Activated CD4-positive, CD25-positive, alpha-beta regulatory T cell treated with anti-CD3 and anti-CD28 coated beads, Interleukin-2, amount 50 U/mL, for 16 hours (primary cell): ENCODE measurements at places on chromosomes 11 and 22.

DNA sequence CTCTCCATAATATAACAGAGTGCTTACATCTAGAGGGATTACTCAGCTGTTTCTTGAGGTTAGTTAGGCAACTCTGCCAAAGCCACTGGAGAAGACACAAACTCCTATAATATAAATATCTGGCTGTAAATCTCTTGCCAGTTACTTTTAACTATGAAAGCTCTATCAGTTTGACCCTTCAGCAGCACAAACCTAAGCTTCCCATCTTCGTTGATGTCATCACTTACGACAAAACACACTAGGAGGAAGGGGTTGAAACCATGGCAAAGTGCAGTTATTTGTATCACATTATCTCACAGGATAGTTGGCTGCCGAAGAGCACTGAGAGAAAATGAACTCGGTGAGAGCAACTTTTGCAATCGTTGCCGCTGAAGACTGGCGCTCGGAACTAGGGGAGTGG lies 922.1 kb downstream of the OPCML start:
- no peak for DNase-seq

DNA sequence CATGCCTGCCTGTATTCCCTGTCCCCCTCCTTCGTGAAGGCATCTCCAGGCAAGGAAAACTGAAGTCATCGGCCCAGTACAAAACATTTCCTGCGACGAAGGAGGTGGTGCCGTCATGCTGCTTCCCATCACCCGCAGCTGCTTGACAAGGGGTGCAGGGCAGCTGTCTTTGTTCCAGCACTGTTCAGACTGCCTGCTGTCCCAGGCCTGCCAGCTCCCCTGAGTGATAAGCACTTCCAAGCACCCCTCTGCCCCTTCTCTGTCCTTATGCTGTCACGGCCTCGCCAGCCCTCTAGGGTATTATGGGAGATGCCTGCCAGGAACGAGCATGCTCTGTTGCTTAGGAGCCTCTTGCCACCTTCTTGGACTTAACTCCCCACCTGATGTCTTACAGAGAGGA lies 37.1 kb upstream of the BSX start:
- DNase-seq, result no peak

DNA sequence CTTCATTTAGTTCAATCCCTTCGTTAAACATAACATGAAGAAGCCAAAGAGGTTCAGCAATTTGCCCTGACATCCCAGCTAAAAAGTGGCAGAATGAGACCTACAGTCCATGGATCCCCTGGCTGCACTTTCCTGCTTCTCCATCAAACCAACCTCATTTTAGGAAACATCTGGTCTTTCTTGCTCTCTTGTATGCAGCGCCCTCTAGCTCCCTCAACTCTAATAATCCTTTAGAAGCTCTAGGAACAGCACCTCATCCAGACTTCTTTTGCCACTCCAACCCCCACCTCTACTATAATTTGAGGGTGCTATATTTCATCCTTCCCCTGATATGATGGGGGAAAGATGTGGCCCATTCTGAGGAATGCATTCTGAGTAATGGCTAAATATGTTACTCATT lies 7.4 kb downstream of the CNTF start:
- DNase-seq, result no peak

GRCh38 chr11:117910525-117910924 lies 18.7 kb downstream of the TMPRSS13 start:
- no peak for DNase-seq

DNA sequence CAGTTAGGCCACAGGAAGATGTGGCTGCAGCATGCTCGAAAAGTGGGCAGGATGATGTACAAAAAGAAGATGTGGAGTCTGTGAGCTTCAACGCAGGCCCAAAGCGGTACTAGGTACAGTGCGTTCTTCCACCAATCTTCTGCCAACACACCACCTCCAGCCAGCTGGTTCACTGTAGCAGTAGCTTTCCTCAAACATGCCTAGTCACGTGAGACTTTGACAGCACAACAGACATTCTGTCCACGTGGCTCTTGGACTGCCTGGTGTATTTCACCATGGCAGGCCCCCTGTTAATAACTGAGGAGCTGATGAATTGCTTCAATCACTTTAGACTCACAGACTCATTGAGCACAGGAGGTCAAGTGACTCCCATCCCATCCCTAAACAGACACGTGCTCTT lies 14.1 kb downstream of the SYN3 start:
- no peak for DNase-seq

- DNase-seq, result no peak
Measured at GRCh38 chr11:134438542-134439537, 26.8 kb upstream of the B3GAT1 start.

GRCh38 chr22:36352803-36353507 lies 34.8 kb downstream of the MYH9 start:
- no peak for DNase-seq

DNA sequence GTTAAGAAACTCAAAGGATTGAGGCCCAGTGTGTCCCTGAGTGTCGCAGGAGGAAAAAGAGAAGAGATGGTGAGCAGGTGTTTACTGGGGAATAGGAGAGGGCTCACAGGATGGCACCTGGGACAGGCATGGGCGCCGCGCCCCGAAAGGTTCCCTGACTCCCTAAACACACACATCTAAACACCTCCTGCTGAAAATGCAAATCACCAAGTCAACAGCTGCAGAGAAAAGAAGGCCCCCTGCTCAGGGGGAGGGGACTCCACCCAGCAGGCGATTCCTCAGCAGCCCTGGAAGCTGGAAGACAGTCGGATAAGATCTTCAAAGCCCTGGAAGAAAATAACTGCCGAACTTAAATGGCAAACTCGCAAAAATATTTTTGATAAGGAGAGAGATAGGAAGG lies 377.2 kb downstream of the BRD1 start:
- no peak for DNase-seq

DNA sequence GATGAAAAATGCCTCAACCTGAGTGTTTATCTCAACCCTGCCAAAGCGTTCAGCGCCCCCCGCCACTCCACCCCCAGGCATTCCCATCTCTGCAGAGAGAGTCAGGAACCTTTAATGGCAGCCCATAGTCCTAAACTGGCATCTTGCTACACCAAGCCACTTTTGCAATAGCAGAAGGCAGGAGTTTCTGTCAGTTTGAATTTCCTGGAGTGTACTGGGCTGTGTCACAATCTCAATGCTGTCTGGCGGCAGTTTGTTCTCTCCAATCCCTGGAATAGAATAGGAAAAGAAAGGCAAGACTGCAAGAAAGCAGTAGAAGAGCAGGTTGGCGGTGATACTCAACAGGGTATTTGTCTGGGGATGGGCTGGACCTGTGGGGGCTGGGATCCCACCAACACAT lies 32.9 kb upstream of the FLI1 start:
- no peak for DNase-seq

DNA sequence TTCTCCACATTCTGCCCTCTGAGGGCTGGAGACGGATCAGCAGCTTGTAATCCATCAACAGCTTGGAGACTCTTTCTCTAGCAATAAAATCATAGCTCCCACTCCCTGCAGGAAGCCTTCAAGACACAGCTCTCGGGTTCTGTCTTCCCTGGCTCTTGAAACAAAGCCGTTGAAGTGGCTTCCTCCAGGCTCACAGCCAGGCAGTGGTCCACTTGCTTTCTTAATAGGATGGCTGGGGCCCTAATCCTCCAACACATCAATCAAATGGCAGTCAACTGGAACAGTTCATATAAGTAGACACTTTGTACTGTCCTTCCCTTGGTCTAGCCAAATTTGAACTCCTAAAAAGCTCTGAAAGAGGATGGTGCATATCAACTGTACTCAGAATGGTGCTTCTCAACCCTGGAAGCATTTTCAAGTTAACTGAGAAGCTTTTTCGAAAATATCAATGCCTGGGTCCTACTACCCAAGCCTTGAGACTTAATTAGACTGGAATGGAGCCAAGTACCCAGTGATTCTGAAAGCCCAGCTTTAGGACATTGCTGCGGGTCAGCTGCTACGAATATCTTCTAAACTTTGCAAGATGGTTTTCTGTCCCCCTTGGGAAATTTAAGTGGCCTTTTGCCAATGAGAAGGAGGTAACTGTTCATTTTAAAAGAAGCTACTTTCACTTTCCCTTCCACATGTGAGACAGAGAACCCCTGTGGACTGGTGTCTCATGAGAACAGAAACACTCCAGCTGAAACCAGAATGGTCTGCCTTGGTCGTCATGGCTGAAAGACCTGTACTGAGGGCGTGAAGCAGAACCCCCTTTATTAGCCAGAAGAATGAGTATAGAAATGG lies 74.7 kb downstream of the SC5D start:
- DNase-seq, result no peak

GRCh38 chr22:30502911-30503310 lies 2.6 kb downstream of the SEC14L4 start:
- no peak for DNase-seq

DNA sequence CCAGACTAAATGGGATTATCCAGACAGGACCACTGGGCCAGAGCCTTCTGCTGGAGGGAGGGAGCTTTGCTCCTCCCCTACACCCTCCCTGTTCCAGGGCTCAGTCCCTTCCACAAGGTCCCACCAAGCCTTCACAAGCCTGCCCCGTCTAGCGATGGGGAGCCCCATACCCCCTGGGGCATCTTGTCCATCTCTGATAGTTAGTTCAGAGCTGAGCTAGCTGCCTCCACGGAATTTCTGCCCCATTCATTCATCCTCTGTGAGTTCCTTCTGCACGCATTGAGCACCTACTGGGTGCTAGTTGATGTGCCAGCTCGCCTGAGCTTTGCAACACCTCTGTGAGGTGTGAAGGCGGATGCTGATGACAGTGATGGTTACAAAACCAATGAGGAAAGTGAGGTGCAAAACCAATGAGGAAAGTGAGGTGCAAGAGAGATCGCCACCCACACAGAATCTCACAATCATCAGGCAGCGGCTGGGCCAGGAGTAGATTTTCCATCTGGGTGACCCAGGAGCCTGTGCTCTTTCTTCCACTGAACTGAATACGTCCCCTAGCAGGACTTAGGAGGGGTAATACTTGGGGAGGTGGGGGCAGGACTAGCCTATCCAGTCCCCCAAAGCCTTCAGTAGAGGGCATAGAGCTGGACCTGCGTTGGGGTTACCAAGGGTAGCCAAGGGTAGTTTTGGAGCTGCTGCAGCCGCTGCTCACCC lies 21.5 kb upstream of the CBX7 start:
- DNase-seq, result no peak

DNA sequence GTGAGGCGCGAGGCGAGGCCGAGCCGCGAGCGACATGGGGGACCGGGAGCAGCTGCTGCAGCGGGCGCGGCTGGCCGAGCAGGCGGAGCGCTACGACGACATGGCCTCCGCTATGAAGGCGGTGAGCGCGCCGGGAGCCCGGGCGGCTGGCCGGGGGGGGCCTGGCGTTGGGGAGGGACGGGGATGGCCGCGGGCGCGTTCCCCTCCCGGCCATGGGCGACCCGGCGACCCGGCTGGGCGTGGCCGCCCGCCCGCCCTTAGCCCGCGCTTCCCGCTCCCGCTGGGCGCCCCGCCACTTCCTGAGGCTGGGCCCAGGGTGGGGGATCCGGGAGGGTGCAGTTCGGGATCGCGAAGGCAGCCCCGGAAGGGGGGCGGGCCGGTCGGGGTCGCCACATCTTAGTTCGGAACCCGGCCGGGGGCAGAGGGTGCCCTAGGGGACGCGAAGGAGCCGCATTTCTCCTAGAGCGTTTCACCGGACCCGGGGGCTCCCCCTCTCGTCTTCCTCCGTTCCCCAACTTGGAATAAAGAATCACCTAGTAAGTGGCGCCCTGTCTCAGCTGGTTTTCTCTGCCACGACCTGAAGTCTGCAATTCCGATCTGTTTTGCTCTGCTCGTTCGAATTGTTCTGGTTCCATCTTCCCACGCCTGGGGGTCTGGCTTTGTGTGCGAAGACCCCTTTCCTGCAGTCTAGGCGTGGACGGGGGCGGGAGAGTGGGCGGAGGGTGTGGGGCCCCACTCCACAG lies 536 bp downstream of the YWHAH start:
- DNase-seq, result no peak

GRCh38 chr11:47004595-47005033 lies 68.1 kb downstream of the CSTPP1 start:
- no peak for DNase-seq

DNA sequence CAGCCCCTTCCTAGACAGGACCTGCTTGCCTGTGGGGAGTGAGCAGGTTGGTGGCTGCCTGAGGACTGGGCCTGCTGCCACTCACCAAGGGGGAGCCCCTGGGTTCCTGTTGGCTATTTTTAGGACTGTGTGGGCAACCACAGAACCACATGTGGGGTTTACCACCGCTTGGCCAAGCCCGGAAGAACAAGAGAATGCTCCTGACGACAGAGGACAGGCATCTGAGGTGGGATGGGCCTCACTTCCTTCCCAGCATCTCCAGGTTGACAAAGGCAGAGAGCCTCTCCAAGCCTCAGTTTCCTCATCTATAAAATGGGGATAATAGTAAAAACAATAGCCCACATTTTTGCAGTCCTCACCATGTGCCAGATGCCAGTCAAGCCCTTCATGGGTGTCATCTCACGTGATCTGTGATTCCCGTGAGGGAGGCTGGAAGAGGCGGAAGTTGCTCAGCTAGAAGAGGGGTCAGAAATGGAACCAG lies 43.6 kb downstream of the LRRC32 start:
- DNase-seq, result peak; percentile 32

GRCh38 chr11:1992111-1992510 lies 5.5 kb downstream of the H19 start:
- no peak for DNase-seq

- DNase-seq, result no peak
Measured at GRCh38 chr22:24089951-24090350, 78.8 kb downstream of the CABIN1 start.

- no peak for DNase-seq
Measured at GRCh38 chr22:24418786-24419474, 8.5 kb upstream of the ADORA2A start.

DNA sequence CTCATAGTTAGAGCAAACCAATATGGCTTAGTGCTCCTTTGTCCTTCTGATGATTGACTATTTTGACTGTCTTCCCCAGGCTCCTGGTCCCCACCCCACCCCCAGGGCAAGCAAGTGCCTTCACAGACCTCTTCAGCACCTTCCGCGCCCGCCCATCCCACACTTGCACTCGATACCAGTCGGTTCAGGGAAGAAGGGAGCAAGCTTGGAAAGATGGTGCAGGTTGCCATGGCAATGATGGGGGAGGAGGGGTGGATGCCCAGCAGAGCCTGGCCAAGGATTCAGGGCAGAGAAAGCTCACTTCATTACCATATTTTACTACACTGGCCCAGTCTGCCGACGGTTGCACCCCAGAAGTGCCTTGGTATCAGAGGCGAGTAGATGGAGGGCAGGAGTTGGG lies 2.2 kb downstream of the TMEM132A start:
- DNase-seq, result no peak

DNA sequence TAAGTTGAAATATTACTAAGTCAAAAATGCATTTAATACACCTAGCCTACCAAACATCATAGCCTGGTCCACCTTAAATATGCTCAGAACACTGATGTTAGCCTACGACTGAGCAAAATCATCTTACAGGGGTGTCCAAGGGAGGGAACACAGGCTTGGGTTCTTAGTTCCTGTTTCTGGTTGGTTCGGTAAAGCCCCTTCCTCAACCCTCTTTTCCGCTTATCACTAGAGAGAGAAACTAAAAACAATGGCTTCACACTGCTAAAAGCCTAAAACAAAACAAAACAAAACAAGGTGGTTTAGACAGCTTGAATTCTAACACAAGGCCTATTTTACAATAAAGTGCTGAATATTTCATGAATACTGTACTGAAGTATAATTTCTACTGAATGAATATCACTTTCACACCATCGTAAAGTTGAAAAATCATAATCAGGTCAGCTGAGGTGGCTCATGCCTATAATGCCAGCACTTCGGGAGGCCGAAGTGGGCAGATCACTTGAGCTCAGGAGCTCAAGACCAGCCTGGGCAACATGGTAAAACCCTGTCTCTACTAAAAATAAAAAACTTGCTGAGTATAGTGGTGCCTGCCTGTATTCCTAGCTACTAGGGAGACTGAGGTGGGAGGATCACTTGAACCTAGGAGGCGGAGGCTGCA lies 118.0 kb downstream of the SIK3 start:
- DNase-seq, result no peak
